Stimulated activated CD4-positive, alpha-beta T cell treated with anti-CD3 and anti-CD28 coated beads, Interleukin-1b, Interleukin-23, amount 100 ng/mL, for 24 hours (primary cell): ENCODE measurements at places on chromosomes 12 and 14.

- no peak for DNase-seq
Observed at GRCh38 chr12:128587918-128588317, 235.8 kb downstream of the SLC15A4 start.

- DNase-seq, result no peak
Observed at GRCh38 chr14:90970167-90970600, 90.3 kb downstream of the RPS6KA5 start.

DNA sequence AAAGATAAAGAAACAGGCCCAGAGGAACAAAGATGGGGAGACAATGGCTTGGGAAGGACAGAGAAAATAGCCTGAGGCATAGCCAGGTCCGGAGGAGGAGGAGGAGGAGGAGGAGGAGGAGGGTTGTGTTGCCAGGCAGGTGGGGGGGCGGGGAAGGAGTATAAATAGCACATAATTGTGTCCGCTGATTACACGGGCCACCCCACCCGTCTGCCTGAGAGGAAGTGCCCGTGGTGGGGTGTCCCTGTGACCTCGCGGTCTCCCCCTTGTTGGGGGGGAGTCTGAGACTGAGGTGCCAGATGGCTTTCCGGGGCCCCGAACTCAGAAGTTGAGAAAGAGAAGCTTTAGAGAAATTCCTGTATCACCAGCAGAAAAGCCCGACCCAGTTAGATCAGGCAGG, 1.9 kb upstream of the SP7 start:
- DNase-seq, result no peak

DNA sequence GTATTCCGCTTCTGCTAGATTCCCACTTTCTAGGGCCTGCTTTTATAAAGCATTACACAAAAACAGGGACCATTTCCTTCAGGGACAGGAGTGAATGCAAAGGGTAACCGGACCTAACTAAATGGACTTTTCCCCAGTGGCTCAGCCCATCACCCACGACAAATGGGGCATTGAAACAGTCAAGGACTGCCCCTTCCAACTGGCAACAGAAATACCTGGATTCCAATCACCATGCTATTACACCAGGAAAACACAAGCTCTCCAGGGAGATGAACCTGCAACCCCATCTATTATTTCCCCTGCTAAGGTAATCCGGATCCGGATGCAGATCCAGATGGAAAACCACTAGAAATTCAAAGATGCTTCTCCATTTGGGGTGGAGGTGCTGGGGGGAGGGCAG, 1.0 kb downstream of the MPHOSPH9 start:
- no peak for DNase-seq
